ENCODE measurements at places on chromosomes 2 and 18.

DNA sequence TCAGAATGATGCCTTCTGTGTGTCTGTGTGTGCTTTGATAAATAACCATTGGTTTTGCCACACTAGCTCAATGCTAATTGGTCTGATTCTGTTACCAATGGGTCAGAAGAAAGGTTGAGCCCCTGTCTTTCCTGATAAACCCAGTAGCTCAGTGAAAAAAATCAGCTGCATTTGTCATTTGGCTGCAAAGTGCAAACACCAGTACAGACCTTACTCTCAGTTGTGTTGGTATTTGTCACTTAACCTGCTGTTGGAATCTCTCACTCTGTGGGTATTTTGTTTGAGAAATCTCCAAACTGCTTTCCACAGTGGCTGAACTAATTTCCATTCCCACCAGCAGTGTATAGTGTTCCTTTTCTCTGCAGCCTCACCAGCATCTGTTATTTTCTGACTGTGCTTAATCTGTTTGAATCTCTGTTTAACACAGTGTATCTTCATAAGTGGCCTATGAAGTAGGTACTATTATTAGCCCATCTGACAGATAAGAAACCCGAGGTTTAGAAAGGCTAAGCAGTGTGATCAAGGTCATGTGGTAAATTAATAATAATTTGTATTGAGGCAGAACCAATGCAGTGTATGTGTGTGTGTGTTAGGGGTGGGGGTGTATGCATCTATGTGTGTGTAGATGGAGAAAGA, 26.7 kb downstream of the LIMS1 start:
- no peak for DNase-seq

- no peak for DNase-seq
Measured at GRCh38 chr18:75264926-75265597, 54.5 kb downstream of the TSHZ1 start.

DNA sequence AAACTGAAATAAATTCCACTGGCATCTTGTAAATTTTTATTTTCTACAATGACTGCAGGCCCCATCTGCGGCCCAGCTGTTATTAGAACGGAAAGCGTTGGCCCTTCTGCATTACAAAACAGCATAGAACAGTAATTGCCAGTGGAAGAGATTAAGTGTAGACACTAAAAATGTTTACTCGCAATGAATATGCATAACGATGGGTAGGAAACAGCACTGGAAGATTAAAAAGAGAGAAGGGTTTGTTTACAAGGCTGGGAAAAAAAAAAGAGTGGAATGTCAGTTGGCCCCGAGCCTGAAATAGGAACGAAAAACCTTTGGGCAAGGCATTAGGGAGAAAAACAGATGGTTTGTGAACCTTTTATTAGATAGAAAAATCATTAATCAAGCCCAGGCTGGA, 275.9 kb upstream of the TCF4 start:
- DNase-seq: no peak

DNA sequence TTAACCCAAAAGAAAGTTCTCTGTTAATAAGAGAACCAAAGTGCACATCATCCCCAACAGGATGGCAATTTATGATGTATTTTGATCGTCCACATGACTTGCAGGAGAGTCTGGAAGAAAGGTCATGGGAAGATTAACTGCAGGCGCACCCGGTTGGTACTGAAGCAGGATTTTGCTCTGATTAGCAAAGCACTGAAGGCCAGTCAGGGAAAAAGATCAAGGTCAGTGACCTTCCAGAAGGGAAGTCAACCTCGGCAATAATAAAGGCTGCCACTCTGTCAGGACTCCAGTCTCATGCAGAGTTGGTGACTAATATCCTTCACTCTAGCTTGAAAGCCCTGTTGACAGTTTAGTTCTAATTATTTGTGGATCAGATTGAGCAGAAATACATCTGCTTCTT, 432.7 kb upstream of the RAB12 start:
- DNase-seq: no peak

GRCh38 chr2:168573128-168573903, 117.2 kb downstream of the CERS6 start:
- no peak for DNase-seq

DNA sequence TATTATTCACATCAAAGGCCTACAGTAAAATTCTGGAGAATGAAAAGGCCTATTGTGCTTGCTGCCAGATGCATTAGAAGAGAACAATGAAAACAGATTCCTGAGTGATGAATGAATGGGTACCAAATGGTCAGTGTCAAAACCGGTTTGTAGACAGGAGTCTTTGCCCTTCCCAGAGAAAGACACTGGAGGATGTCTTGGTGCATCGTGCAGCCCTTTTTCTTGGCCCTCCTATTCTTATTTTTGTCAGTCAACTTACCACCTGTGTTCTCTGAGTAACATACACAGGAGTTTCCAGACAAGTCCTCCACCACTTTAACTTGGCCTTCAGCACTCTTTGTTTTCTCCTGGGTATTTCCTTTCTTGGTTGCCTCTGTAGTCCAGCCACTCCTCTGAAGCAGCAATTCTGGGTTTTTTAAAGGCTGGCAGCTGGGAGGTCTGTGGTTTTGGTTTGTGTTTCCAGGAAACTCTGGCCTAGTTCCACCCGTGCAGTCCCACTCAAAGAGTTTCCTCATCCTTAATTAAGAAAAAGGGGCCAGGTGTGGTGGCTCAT, 29.4 kb downstream of the PSTPIP2 start:
- DNase-seq: no peak

GRCh38 chr2:161814008-161814660, 189.9 kb downstream of the SLC4A10 start:
- DNase-seq: no peak

DNA sequence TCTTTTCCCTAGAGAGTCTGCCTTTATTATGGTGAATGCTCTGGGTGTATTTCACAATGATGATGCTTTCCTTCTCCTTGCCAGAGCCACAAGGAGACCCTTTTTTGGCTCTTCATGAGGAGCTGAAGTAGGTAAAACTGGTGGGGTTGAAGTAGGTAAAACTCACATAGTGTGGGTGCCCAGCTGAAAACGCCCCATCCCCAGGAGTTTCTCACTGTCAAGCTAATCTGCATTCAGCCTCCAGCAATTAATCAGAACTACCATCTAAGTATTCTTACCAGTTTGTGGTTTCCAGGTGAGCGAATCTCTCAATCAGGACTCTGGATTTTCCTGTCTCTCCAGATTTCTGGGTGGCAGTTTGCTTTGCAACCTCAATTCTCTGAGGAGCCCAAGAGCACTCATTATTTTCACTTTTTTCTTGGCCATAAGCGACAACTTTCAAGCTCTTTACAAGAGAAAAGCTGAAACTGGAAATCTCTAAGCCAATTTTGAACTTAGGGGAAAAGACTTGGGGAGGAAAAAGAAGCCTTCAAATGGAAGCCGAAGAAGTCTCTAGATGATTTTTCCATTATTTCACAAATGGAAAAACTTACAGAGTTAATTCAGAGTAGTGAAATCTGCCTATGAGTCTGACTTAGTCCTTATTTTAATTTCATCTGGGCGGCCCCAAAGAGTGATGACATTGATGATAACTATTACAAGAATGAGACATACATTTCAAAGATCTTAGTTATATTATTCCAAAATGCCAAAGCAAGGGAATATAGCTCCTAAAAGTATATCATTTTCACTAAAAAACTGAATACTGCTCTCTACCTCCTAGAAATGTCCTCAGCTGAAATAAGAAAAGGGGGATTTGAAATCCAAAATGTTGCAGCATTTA, 121.4 kb upstream of the MAP3K20 start:
- DNase-seq: no peak

DNA sequence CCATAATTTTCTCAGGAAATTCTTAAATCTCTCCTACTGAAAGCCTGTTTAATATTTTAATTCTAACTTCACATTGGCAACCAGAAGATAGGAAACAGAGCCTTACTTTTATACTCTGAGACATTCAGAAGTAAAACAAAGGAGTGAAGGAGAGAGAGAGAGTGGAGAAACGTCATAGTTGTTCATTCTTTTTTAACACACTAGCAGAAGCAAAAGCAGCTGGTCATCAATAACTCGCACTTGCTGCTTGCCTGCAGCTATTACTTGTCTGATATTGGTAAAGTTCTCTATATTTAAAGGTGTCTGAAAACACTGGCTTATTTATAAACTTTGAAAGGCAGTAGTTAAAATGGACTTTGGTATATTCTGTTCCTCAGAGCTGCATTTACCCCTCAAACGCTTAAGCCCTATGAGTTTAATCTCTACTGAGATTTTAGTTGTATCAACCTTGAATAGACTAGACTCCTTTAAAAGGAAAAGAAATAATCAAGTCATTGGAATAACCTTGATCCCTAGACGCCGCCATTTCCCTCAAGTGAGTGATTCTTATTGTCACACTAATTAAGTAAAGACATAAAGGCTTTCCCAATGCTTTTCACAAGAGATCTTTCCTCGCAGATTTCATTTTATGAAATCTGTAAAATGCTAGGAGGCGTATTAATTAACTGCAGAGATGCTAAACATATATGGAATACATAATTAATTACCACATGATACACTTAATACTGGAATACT, 182.0 kb downstream of the PID1 start:
- no peak for DNase-seq

DNA sequence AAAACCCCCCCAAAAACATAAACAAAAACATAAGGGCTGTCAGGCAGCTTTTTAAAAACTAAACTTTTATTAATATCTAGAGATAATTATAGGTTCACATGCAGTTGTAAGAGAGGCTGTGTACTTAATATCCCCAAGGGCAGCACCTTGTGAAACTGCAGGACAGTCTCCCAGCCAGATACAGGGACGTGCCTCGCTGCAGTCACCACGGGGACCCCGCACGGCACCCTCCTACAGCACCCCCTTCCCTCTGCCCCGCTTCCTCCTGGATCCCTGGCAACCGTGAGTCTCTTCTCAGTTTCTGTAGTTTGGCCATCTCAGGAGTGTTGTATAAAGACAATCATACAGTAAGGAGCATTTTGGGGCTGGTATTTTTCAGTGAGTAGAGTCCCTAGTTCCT, 6.8 kb upstream of the COLEC11 start:
- no peak for DNase-seq

GRCh38 chr18:22985250-22985649, 52.1 kb downstream of the RBBP8 start:
- DNase-seq: no peak

GRCh38 chr2:118264232-118264990, 176.1 kb downstream of the INSIG2 start:
- DNase-seq: no peak

- DNase-seq: no peak
Measured at GRCh38 chr2:231260442-231261208, 62.2 kb downstream of the ARMC9 start.

DNA sequence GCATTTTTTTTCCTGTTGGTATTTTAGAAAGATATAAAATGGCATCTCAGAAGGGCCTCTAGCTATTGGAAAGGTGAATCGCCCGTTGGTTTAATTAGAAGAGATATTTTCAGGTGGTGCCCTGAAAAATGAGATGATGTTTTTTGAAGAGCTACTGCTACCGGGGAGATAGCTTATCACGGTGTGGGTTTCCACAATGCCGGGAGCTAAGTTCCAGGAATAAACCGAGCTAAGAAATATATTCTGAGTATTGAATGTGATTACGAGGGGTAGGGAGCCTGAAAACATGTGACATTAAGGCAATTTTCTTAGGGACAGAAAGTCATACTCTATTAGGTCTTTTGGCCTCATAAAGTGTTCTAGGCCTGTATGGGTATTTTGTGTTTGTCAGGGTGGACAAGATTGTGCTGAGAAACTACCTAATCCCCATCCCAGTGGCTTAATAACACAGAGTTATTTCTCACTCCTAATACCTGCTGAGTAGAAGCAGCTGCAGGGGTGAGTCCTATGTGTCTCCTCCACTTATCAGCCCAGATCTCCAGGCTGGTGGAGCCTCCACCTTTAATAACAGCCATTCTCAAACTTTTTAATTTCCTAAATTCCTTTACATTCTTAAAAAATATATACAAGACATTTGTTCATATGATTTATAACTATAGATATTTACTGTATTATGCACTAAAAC, 150.2 kb downstream of the LRRTM1 start:
- DNase-seq: no peak

DNA sequence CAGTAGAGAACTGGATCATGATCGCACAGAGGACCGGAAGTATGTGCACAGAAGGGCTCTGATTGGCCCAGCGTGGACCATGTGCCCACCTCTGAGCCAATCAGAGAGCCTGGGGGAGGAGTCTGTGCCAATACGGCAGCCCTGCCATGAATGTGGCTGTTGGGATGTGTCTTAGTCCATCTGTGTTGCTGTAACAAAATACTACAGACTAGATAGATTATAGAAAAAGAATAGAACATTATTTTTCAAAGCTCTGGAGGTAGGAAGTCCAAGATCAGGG, 132.0 kb downstream of the NDUFA10 start:
- DNase-seq: no peak

GRCh38 chr2:29620890-29621289, 300.5 kb downstream of the ALK start:
- DNase-seq: no peak

All from T-helper 1 cell (primary cell).